GM12878 (cell line): ENCODE measurements at places on chromosomes 6 and 20.

DNA sequence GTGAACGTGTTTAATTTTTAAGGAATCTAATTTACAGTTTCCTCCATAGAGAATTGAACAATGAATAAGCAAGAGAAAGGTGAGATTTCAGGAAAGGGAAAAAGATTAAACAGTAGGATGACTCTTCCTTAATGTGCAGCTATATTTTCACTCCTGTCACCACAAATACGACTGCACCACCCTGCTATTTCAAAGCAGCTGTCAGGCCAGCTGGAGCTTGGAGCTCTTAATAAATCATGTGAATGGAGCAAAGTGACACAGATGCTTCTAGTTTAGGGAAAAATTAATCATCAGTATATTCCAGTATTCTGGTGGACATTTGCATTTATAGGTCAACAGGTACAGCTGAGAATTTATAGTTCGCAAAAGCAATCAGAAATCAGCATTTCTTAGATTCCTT is 56.5 kb upstream of the PKIB start:
- DNase-seq, result no peak

DNA sequence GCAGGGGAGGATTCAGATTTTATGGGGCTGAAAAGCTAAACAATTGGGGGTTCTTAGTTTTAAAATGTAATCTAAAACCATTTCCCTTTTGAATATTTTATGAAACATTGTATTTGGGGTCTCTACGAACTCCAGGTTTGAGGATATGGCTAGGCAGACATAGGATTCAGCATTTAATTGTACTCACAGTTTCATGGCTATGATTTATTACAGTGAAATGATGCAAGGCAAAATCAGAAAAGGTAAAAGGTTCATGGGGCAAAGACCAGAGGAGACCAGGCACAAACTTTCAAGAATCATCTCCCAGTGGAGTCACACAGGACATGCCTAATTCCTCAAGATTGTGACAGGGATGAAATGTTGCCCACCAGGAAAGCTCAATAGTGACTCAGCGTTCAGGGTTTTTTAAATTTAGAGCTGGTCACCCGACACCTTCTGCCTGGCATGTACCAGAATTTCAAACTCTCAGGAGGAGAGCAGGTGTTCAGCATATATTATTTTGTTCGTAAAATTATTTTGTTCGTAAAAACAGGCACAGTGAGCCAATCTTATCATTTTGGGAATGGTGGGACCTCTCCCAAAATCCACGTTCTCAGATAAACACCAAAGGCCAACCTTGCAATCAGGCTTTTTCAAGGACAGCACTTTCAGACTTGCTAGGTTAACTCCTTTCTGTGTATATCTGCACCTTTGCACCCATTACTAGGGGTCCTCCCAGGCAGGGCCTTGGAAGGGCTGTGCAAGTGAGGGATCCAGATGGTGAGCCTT is 270.3 kb downstream of the NKAIN2 start:
- DNase-seq, result no peak

GRCh38 chr6:149962461-149963211 is 1.1 kb upstream of the ULBP1 start:
- DNase-seq, result no peak

GRCh38 chr6:119201480-119201879 is 123.0 kb upstream of the FAM184A start:
- DNase-seq, result no peak

DNA sequence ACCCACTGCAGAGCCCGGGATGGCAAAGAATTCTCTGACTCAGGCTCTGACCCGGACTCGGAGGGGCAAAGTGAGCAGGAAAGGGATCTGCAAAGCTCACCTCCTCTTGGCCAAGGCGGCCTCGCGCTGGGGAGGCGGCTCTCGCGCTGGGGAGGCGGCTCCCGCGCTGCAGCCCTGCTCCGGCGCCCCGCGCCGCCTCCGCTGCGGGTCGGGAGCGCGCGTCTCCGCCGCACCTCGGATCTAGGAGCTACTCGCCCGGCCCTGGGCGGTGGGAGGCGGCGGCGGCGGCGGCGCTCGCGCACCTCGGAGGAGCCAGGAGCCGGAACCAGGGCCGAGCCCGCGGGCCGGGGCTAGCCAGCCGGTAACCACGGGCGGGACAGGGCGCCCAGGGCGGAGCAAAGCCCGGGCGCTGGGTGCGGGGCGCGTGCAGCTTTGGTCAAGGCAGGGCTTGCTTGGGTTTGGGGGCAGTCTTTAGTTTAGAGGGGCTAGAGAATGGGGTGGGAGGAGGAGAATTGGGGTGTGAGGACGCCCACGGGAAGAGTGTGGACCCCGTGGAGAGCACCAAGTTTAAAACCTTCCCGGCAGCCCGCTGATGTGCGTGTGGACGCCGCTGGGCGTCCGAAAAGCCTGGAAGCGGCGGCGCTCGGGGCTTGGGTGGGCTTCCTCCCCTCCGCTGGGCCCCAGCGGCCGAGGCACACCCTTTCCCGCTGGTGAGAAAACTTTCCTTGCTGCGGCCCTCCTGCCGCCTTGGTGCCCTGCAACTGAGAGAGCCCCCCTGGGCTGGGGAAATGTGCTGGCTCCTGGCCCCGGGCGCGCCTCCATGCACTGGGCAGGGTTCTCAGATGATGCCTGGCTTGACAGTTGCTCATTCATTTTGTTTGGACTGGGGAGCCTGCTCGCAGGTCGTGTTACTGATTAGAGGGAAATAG is at the start of gene MRAP2:
MRAP2 (plus strand) TSS at position 250 of the 929 bp plus-strand sequence. CDS start 21,547 bp downstream, outside the sequence.
- DNase-seq, result no peak

GRCh38 chr20:51533291-51534172 is 9.0 kb downstream of the NFATC2 start:
- no peak for DNase-seq

GRCh38 chr6:36893976-36894932 is 8.5 kb downstream of the C6orf89 start:
- no peak for DNase-seq

- DNase-seq, result no peak
Observed at GRCh38 chr6:119960456-119960855, 610.9 kb upstream of the MAN1A1 start.

DNA sequence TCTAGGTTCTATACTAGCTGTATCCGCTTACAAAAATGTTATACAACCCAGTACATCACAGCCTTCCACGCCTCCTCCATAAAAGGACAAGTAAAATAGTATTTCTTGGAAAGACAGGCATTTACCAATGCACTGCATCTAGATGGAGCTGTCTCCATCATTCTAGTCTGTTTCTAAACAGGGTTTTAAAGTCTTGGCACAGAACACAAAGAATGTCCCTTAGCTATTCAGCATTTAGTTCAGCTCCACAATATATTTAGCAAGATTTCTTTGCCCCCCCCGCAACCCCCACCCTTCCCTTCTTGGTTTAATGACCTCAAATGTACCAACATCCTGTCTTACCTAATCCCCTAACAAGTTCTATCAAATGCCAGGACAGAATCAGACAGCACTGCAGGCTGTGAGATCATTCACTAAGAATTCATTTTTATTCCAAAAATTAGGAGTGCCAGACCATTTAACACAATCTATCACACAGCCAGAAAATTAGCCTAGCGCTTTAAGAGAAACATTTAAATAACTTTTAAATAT is 198.6 kb downstream of the BACH2 start:
- no peak for DNase-seq

DNA sequence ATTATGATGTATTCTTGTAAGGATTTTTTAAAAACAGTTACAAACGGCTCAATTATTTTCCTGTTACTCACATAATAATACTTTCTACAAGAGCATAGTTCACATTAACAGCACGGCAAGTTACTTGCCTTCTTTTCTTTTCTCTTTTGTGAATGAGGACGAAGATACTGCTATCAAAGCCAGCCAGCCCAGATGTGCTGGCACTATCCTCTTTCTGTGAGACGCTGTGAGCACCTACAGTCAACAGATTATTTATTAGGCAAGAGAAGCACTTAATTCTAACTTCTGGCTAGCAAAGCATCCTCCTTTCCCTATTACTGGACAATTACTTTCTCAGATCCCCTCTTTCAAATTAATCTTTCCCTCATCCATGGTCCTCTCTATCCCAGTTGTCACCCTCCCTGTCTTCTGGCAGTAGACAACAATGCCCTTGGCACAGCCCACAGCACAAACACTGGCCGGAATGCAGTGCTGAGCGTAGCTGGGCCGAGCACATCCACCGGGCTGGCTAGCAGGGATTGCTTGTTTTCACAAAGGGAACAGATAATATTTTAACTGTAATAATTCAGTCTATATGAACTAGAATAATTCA is 262.1 kb downstream of the FOXC1 start:
- DNase-seq, result no peak

DNA sequence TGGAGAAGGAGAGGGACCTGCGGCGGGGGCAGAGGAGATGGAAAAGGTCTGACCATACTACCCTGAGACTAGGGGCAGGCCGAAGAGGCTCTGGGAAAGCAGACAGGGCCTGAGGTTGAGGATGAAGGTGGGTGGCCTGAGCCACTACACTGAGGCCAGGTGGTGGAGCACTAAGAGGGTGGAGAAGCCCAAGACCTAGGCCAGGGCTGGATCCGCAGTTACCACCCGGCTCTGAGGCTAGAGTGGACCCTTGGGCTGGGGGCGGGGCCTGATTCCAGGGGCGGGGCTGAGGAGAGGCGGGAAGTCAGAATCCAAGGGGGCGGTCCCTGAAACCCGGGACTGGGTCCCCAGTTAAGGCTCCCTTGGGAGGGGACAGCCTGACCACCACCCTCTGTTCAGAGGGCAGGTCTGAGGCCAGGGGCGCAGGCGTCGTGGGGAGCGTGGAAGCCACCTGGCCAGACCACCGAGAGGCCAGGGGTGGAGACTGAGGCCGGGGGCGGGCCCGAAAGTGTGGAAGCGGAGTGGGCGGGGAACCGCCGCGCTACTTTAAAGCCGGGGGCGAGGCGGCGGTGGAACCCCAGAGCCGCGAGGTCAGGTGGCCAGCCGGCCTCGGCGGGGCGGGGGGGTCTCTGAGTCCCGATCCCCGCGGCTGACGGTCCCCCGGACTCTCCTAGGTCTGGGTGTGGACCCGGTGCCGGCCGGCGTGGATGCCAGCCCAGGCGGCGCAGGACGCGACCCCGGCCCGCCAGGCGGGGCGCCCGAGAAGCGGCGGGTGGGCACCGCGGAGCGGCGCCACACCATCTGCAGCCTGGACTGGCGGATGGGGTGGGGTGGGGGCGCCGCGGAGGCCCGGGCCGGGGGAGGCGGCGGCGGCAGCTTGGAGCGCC is 8.3 kb downstream of the CCM2L start:
- no peak for DNase-seq

DNA sequence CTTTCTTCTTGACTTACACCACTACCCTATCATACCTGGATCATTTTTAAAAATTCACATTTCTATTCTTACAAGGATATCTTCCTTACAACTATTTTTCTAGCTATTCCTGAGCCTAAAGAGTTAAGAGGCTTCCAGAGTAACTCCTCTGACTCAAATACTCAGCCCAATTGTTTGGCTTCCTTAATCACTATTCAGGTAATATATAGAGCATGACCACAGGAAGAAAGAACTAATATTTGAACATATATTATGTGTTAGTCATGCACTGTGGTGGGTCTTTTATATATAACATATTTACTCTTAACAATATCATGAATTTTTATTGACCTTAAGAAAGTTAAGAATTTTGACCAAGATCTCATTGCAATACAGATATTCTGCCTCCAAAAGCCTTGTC is 42.0 kb upstream of the ID4 start:
- no peak for DNase-seq

DNA sequence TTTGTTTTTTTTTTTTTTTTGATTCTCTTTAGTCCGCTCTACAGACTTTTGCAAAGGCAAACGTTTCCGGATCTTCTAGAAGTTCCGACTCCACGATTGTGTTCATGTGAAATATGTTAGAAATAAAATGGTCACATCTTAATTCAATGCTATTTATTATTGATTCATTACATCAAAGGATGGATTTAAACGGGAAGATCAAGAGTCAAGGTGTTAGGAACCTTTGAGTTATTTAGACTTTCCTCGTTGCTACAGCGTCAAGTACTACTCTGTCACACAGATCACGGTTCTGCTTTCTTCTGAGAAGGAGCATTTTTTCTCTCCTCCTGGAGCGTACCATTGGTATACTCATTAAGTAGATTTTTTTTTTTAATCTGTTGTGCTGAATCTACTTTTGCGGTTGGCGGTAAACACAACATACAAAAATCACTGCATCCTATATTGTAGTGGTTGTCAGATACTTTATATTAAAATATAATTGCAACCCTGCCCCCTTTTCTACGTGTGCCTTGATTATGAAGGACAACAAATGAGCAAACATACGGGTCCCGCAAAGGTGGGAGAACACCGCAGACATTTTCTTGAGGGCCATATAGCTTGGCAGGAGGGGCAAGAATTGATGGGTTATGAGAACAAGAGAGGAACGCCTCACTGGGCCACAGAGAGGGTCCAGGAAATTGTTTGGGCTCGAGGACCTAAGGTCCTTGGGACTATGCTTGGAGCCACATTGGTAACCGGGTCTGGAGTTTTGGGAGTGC is 17.5 kb downstream of the HMGN4 start:
- DNase-seq, result no peak

DNA sequence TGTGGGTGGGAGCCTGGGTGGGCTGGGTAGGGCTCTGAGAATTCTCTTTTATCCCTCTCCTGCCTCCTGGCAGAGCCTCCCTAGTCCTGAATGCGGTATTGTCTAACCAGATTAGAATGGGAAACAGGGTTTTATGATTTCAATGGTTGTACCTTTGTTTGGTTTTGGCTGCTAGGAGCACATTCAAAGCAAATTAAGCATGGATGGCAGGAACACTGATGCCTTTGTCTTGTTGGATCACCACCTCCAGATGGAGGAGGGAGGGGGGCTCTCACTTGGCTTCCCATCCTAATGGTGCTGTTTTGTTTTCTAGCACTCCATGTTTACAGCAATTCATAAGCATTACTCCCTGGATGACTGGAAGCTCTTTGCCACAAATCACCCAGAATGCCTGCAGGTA is 11.6 kb downstream of the GMPR start:
- DNase-seq, result no peak

DNA sequence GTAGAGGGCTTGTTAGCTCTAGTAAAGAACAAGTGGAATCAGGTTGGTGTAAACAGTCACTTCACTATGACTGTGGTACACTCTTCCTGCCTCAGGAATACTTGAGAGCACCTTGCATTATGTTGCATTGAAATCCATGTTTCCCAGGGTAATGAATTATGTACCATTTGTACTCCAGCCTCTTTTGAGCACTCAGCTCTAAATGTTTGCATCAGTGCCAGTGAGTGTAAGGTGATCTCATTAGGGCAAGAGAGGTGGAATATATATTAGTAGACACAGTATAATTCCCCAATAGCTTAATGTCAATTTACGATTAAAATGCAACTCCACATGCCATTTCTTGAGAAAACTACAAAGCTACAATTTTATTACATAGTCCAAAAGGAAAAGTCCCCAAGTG is 319.6 kb upstream of the POU3F2 start:
- no peak for DNase-seq

DNA sequence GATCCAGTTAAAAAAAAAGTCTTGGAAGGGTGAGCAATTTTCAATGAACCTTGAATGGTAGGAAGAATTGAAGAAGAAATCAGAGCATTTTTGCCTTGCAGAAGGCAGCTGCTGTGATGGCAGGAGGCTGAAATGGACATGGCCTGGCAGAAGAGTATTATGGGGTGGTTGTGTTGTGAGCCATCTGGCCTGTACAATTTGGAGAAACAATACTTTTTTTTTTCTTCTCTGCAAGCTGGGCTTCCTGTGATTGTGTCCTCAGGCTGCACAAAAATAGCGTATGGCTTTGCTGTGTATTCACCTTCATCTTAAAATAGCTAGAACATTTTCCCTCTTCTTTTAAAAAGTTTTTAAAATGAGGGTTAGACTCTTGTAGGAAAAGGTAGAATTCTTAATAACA is 21.4 kb downstream of the SYCP2L start:
- no peak for DNase-seq
